Brain (organoid and tissue), 16 donors: ENCODE measurements at places on chromosomes 1 and 21.

- no peak for DNase-seq
These were observed 82.5 kb downstream of the FGGY start for GRCh38 chr1:59379371-59379728.

- DNase-seq, result no peak
These were observed 1.1 kb upstream of the SETDB1 start for GRCh38 chr1:150925080-150925479.

DNA sequence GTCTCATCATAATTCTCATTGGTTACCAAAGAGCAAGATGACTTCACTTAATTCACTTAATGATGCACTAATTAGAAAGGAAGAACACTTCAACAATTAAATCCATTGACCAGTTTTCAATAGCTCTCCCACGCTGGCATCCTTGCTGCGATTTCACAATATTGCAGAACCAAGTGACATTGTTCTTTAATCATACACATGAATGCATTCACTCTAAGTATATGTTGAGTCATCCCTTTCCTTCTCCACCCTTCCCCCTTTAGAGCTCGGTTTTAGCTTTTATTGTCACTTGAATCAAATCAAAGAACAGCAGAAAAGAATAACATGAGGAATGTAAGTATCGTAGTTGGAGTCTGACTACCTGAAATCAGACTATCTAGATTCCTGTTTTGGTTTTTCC is 233.6 kb upstream of the FMN2 start:
- DNase-seq, result no peak

DNA sequence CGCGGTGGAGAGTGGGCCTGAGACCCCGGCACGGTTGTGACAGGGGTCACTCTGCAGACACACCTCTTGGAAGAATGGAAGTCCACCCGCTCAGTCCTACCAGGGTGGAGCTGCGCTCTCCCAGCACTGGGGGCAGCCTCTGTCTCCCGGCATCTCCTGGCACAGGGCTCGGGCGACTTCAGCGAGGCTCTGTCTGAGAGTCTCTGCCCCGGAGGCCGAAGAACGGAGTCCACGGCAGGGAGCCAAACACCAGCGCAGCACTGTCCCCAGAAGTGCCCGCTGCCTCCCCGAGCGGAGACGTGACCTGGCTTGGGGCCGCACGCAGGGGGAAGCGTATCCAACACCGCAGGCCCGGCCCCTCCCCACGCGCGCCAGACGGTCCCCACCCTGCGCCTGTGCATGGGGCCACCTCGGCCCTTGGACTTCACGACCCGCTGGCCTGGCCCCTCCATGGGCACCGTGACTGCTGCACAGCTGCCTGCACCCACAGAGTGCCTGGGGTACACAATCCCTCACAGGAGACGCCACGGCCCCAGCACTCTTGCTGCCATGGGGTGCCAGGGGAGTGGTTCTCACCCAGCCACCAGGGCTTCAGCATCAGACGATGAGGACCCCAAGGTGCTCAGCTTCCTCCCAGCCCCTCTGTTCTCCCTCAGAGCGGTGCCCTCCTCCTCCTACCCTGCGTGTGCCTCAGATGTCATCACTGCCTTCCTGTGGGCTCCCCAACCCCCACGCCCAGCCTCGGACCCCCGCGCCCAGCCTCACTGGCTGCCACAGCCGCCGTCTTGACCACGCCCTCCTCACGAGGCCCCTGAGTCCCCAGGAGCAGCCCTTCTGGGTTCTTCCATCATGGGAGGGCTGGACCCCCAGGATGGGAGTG is 14.9 kb upstream of the RNF223 start:
- no peak for DNase-seq

DNA sequence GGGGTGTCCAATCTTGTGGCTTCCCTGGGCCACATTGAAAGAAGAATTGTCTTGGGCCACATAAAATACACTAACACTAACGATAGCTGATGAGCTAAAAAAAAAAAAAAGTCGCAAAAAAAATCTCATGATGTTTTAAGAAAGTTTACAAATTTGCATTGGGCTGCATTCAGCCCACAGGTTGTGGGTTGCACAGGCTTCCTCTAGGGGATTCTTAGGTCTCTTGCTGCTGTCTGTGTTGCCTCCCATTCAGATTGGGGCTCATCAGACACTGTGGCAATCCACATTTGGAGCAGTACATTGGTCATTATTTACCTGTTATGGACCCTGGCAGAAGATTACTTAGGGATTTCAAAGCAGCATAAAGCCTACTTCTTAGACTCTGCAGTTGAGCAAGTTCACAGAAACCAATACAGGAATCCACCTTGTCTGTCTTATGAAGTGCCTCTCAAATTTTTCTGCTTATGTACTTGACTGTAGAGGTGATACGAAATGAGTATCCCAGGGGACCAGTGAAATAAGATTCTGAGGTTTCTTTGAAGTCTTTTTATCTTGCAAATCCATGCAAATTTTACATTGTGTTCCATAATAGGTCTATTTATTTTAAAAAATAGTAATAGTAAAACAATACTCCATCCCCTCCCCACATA is 205.5 kb downstream of the RPS6KC1 start:
- DNase-seq, result no peak

GRCh38 chr21:41902946-41903345 is 23.8 kb upstream of the PRDM15 start:
- DNase-seq, result no peak

DNA sequence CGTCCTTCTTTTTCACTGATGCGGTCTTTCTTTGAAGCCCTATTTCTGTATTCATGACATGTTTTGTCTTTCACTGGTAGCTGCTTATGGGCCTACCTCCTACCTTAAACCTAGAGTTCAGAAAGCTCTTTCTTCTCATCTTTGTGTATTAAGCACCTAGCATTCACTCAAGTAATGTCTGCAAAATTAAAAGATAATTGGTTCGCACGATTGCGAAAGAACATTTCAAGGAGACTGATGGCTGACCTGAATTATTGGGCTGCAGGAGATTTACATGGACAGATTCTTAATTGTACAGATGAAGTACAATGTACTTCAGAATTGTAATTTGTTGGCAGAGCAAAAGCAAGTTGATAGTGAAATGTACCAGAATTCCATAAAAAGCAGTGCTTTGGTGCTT is 206.4 kb downstream of the PCP4 start:
- no peak for DNase-seq

- DNase-seq, result peak; percentile 78
These were observed 636 bp upstream of the CAMK2N1 start for GRCh38 chr1:20486457-20487235.

- no peak for DNase-seq
These were observed 106.0 kb downstream of the RABGAP1L start for GRCh38 chr1:174265282-174265681.

DNA sequence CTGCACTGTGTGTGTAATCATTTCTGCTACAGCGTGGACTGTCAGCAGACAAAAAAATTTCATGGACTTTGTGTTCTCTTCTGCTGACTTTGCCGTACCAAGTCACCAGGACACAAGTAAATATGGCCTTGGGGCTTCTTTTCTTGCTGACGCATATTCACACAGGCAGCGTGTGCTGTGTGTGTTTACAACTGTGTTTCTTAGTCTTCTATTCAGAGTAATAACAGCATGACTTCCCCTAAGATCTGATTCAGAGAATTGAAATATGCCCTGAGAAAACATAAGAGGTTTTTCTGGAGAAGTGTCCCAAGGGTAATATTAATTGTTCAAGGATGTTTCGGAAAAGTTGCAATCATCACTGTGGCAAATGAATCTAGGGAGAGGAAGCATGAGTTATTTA is 47.1 kb upstream of the DYNLT5 start:
- DNase-seq, result peak; percentile 29

GRCh38 chr1:98172578-98172977 is 251.7 kb upstream of the DPYD start:
- no peak for DNase-seq

DNA sequence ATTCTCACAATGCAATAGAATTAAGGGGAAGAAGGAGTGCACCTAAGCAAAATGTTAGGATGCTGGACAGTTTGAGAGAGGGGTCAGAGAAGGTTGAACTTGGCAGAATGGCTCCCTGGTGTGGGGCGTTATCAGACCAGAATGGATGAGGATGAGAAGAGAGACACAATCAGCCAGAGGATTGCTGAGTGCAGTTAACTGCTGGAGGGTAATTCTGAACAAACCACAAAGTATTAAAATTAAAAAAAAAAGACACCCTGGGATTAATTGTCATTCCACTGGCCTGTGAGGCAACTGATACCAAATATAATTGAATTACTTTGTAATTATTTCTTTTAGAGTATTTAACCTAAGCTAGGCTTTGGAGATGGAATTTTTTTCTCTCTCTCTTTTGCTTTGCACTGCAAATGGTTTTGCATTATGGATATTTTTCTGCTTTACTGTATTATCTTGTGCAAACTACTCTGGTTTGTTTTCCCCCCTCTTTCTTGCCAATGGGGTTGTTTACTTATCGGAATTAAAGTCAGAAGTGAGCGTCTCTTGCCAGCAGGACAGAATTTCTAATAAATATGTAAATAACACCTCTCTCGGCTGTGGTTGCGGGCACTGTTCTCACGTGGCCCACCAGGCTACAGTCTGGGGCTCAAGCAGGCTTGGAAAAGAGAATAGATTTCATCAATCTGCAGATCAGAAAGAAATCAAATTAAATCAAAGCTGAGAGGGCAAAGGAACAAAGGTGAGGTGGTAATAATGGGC is 572.9 kb upstream of the CAMK1G start:
- peak; percentile 38 for DNase-seq

DNA sequence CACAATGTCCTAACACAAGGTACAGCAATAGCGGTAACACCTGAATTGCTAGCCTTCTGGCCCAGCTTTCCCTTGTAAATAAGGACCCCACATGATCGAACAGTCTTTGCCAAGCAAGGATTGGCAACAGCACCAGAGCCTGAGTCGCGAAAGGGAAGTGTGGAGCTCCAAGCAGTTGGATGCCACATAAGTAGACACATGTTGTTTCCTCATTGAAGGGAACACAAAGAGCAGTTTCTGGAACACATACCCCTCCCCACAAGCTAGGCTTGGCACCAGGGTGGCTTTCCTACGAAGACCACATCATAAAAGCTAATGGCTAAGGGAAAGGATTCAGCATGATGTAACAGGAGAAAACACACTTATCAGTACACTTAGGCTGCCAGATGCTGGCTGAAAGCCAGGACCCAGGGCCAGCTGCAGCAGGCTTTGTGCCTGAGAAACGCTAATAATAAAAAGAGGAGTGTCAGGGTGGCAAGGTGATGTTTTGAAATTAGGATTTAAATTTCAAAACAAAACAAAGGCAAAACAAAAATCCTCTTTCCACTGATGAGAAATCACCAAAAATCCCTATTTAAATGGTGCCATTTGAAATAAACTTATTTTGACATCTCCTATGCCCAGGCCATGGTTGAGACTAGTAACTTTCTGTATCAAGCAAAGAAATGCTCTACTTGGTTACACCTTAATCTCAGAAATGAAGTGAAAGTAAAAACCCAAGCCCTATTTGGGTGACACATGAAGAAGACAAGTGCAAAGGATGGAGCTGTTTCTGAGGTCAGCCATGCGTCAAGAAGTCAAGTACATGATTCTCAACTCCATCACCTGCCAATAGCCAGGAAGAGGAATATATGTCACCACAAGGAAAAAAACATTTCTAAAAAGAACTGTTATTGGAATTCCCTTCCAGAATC is 11.9 kb upstream of the CPLANE2 start:
- peak; percentile 79 for DNase-seq

DNA sequence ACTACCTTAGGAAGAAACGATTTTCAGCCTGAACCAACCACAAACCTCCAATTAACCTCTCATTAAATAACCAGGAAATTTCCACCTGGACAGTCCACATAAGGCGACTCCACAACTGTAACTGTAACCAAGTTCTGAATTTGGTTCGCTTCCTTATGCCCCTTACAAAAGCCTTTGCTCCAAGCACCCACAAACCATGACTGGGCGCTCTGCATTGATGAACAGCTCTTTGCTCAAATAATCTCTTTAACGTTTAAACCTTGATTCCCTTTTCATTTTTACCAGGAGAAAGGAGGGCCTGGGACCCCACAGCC is 38.2 kb upstream of the ZNF124 start:
- DNase-seq, result no peak

DNA sequence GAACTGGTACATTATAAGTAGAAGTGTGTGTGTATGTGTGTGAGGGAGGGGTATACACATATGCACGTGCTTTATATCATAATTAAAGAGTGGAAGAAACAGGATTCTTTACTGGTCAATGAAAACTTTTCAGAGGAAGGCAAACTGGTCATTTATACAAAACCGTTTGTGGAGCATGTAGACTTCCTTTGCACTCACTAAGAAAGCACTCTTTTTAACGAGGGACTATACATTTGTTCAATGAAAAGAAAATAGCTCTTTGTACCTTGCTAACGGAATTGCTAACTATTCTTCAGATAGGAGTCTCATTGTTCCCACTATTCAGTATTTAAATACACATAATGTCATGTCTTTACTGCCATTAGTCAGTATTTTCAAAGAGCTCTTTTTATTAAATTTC is 219.3 kb downstream of the ST6GALNAC3 start:
- no peak for DNase-seq

- DNase-seq, result peak; percentile 73
These were observed 2.8 kb upstream of the HAPLN2 start for GRCh38 chr1:156616463-156616862.

GRCh38 chr1:92583821-92584760 is 97.4 kb upstream of the GFI1 start:
- DNase-seq, result no peak

- DNase-seq, result no peak
These were observed 70.8 kb downstream of the PLPP3 start for GRCh38 chr1:56508523-56508983.

DNA sequence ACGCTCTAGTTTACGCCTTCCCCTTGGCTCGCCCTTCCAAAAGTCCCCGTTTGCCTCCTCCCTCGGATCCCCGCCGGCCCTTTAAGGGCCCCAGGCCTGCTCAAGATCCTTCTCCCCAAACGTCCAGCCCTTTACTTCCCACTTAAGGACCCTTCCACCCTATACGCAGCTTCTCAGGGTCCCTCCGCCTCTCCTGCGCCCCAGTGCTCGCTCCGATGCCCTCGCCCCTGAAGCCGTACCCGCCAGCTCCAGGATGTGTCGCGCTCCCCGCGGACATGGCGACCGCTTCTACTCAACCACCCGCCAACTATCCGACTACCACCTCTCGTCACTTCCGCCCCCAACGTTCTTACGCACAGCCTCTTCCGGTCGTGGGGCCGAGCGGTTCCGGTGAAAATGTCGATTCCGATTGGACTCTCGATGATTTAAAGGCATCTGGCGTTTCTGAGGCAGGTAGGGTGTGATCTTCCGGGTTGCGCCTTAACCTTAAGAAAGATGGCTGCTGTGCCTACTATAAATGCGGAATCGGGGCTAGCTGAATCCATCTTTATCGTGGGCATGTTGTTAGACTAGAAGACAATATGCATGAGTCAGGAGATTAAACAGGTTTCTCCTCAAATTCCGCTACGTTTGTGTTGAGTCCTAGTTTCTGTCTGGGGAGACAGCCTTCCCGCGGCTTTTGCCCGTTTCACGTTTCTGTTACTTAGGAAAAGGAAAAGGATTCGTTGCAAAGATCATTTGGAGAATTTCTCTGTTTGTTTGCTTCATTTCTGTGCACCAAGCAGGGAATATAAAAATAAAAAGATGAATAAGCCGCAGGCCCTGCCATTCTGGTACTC is at the start of gene KHDC4:
TSS of gene KHDC4 (minus strand) at position 317 of the 839 bp plus-strand sequence. CDS start at position 277, 40 bp downstream.
- DNase-seq, result peak; percentile 100

- no peak for DNase-seq
These were observed 52.4 kb downstream of the SMYD3 start for GRCh38 chr1:246454655-246455054.
